ENCODE measurements at places on chromosomes 16 and 17.

GRCh38 chr16:5647051-5647450 lies 549.5 kb upstream of the EEF2KMT start:
- no peak for DNase-seq

GRCh38 chr17:27906623-27907022 lies 13.5 kb upstream of the LYRM9 start:
- DNase-seq, result no peak

DNA sequence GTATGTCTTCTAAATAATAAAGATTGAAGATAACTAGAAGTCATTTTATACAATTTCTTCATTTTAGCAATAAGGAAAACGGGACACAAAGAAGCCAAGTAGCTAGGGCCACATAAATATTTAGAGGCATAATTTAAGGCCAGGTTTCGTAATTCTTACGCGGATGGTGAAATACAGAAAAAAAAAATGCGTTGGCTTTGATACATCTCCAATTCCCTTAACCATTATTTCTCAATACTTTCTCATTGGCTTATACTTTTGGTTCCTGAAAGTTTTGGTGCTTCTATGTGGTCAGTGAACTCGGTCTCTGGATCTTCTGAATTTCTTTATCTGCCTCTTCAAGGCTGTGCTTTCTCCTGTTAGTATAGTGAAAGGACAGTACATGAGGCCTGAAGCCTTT lies 888.1 kb downstream of the KCNJ2 start:
- DNase-seq, result peak; percentile 12

- peak; percentile 41 for DNase-seq
Observed at GRCh38 chr17:29705386-29705785, 82.7 kb upstream of the CORO6 start.

DNA sequence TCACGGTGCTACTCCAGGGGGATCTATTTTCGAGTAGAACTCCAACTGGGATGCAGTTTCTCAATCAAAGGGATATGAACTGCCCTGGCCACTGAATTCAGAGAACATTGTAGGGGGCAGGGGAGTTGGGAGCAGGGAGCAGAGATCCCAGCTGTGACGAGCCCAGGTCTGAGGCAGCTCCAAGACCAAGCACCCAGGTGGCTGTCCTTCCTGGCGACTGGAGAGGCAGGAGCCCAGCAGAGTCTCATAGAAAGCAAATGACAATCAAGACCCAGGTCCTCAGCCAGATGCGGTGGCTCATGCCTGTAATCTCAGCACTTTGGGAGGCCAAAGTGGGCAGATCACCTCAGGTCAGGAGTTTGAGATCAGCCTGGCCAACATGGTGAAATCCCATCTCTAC lies 60.1 kb downstream of the TK2 start:
- DNase-seq, result no peak

GRCh38 chr16:9409560-9410493 lies 318.4 kb downstream of the HAPSTR1 start:
- no peak for DNase-seq

DNA sequence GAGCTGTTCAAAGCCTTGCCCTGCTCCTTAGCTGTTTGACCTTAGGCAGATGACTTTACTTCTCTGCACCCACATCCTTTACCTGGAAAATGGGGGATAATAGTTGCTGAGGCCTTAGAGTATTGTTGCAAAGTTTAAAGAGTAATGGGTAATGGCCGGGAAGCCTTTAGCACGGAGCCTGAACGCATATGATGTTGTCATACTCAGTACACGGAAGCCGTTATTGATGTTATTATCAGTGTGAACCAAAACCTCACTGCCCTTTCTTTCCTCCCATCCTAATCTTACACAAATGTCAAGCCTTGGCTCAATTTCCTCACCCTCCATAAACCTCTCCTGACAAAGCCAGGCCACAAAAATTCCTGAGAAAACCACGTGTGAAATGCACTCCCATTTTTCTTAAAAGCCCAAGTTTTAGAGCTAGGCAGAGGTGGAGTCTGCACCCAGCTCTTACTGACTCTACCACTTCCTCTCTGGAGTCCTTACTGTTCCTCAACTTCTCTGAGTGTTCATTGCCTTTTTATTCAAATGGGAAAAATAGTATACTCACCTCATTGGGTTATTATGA lies 67.3 kb upstream of the CACNG3 start:
- DNase-seq, result no peak

DNA sequence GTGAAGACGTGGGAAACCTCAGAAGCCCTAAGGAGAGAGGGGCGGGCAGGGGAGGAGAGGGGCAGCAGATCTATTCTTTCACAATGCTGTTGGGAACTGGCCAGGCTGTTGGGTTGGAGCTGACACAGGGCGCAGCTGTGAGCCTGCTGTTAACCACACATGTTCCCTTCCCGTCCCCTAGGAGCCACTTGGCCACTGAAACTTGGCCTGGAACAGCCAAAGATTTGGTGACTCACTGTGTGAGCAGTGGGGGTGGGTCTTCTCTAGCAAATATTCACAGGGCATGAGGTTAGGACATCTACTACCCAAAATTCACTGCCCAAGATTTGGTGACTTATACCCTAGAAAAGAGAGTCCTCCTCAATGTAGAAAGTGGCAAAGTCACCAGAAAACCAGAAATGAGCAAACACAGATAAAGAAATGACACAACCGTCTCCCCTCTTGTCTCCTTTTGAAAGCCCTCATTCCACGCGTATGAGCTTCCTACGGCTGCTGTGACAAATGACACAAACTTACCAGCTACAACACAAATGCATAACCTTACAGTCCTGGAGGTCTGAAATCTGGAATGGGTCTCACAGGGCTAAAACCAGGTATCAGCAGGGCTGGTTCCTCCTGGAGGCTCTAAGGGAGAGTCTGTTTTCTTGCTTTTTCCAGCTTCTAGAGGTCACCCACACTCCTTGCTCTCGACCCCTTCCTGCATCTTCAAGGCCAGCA lies 6.3 kb downstream of the TBC1D16 start:
- DNase-seq, result peak; percentile 81

GRCh38 chr16:54422569-54422978 lies 136.0 kb upstream of the IRX3 start:
- no peak for DNase-seq

DNA sequence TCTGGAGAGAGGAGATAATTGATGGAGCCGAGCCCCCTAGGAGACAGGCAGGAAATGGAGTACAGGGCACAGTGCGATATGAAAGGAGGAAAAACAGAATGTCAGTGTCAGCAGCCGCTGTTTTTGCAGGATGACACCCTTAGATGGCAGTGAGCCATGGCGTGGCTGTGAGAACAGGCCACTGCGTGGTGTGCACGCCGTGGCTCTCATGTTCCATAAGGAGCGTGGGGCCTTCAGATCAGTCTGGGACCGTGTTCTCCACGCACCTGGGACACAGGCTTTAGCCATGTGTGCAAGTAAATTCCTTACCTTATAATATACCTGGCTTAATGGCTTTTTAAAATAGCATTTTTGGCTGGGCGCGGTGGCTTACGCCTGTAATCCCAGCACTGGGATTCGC lies 198.0 kb downstream of the KATNIP start:
- DNase-seq, result no peak

DNA sequence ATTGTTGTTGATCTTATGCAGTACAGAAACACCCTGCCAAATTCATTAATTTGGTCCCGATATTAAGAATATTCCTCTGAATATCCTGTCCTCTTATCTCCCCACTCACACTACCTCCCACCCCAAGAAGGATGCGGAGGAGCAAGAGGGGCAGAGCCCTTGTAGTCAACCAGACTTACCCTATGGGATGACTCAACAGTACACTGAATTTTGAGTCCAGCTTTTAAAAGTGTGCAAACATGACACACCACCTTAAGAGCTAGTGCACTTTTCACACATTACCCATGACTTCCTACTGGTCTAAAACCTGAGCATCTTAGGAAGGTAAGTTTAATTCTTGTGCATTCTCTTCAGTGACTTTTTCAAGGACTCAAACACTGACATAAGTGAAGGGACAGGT lies 9.5 kb downstream of the USP22 start:
- DNase-seq, result no peak
